ENCODE measurements at places on chromosomes 12 and 14. TPM values are rescaled to one million over a fixed set of nuclear protein-coding genes. Genes with fewer than 3 reads are reported as not detected.

Gene FIGNL2
- 0.16 TPM for total RNA-seq

Gene IL26
- not detected for total RNA-seq

Gene SCNN1A
- total RNA-seq = 3.6 TPM

Gene SERPINA3
- 5.7 TPM for total RNA-seq

Gene PRH1
- total RNA-seq = 3.2 TPM

Gene C12orf56
- 0.14 TPM for total RNA-seq

Gene KRT3
- total RNA-seq = not detected

Gene SLCO1B3
- total RNA-seq = 14.3 TPM

Gene RND1
- total RNA-seq = 18.7 TPM

Gene RBP5
- total RNA-seq = not detected

Gene IFNG-AS1
- total RNA-seq = not detected

Gene CEBPE
- total RNA-seq = not detected
